ENCODE measurements at places on chromosomes 5 and 9.

DNA sequence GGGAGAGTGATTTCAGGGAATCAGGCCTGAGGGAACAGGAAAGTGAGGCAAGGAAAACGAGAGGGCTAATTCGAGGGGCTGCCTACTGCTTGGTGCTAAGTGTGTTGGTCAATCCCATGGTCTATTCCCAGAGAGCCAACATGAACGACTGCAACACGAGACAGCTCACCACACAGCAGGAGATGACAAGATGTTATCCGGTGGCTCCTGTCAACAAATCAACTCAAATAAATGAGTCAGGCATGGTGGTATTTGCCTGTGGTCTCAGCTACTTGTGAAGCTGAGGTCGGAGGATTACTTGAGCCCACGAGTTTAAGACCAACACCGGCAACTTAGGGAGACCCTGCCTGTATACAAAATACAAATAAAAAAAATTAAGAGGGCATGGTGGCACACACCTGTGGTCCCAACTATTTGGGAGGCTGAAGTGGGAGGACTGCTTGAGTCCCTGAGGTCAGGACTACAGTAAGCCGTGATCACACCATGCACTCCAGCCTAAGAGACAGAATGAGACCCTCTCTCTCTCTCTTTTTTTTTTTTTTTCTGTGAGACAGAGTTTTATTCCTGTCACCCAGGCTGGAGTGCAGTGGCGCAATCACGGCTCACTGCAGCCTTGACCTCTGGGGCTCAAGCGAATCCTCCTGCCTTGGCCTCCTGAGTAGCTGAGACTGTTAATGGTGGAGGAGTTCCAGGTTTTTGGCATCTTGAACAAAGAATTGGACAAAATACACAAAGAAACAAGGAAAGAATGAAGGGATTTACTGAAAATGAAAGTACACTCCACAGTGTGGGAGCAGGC lies 9.0 kb upstream of the FAF2 start:
- DNase-seq, result no peak

DNA sequence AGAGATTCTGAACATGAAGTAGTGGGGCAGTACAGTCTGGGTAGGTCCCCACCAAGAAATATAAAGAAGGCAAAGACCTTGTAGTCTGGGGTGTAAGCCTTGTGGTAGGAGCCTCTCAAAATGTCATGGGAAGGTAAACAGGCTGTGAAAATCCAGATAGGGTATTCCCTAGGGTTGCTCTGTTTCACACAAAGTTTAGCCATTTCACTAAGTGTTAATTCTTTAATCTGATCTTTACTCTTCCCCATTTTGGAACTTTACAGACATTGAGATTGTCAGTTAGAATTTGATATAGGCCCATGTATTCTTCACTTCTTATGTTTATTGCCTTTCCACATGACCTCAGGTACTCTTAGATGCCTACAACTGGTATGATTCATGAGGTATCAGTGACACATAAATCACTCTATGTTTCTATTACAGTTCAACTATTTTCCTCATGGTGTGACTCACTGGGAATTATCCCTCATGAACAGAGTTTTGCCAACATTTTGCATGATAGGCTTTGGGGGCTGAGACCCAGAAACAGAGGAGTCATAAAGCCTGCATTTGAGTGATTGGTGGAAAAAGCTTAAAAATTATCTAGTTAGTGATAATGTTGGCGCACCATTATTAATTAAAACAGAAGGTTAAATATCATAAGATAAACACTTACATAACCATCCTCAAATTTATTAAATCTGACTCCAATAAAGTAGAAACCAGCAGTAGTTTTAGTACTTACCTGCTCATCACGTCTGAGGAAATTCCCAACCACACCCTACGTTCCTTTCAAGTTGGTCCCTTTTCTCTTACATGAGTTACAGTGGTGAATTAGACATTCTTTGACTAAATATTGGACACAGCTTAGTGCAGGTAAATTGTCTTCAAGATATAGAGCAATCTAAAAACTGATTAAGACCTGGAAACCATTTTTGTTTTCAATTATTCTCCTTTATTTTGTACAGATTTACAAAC lies 399.8 kb upstream of the MEF2C start:
- no peak for DNase-seq

DNA sequence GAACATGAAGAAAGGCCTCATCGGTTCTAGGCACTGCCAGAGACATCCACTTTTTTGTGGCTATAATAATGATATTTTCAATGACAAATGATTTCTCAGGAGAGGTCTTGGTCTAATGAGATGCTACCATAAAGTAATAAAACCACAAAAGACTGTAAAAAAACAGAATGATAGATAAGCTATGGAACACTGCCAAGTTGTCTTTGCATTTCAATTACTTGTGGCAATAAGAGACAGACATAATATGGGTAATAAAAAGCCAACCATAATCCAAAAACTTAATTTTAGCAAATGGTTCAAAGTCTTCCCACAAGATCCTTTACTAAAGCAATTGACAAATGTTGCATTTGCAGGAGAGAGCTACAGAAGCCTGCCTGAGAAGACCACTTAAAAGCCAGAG lies 292.5 kb downstream of the ATPSCKMT start:
- no peak for DNase-seq

DNA sequence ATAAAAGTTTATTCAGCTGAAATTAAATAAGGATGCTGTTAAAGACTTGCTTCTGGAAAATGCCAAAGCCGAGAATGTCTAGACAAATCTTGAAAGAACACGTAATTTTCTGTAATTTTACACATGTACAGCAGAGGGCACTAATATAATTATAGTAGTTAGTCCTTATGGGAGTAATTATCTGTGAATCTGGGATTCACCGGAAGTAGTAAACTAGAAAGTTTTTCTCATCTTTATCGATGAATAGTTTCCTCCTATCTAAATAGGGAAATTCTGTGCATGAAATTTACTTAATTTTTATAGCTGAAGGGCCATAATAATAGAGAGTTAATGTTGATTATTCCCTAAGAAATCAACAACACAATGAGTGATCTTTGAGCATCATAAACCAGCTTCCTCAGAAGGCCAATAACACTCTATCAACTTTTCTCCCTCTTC lies 18.4 kb upstream of the CNTLN start:
- DNase-seq, result peak; percentile 62

DNA sequence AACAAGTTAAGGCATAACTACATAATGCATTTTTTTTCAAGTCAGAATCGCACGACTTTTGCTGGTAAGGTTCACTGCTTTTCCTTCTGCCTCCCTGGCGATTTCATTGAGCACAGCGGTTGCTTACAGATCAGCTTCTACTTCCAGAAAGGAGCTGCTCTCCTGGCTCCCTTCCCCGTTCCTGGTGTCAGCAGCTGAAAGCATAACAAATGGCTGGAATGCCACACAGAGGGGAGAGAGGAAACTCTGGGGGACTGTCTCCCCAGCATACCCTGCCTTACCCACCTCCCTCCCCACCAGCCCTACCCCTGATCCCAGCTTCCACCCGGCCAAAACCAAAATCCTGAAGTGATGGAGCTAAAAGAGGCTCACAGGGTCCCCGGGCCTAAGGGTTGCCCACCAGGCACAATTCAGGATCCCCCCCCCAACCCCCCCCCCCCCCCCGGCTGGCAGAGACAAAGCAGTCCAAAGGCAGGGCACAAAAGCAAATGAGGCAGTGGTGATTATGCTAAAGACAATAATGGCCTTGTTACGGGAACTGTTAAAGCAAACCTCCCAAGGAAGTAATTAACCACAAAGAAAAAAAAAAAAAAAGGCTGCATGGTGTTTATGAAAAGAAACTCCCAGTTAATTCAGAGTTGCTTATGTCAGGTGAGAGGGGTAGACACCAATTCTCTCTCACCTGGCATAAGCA lies 126.1 kb upstream of the WWC1 start:
- peak; percentile 20 for DNase-seq

All from NCI-H1105 (cell line).